ENCODE measurements at places on chromosomes 5 and 9. TPM values are rescaled to one million over a fixed set of nuclear protein-coding genes. Genes with fewer than 3 reads are reported as not detected.

DNA sequence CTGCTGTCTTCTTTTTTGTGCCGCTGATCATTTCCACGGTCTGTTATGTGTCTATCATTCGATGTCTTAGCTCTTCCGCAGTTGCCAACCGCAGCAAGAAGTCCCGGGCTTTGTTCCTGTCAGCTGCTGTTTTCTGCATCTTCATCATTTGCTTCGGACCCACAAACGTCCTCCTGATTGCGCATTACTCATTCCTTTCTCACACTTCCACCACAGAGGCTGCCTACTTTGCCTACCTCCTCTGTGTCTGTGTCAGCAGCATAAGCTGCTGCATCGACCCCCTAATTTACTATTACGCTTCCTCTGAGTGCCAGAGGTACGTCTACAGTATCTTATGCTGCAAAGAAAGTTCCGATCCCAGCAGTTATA, 17.1 kb downstream of the F2R start:
- no peaks in the 10 kb centered on the region for H3K27me3 ChIP-seq
- H3K36me3 ChIP-seq, result no peaks in the 10 kb centered on the region
- H3K4me1 ChIP-seq, result peaks cover 9% of the 10 kb centered on the region
- H3K27ac ChIP-seq, result no peak overlapping the region

DNA sequence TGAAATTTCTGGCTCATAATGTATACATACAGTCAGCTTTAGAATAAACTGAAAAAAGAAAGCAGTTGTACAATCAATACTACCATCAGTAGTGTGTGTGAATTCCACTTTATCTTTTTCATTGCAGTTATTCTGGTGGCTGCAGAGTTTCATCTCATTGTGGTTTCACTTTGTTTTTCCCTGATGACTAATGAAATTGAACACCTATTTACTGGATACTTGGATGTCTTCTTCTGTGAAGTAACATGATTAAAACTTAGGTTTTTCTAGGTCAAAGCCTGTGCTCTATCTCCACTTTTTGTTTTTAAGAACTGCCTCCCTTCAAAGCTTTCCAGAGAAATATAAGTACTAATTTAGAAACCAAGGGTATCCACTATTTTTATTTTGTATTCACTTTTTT, 174.3 kb downstream of the TRPM3 start:
- H3K4me1 ChIP-seq, result no peaks in the 10 kb centered on the region
- no peak overlapping the region for H3K27ac ChIP-seq
- no peaks in the 10 kb centered on the region for H3K36me3 ChIP-seq
- H3K4me3 ChIP-seq, result no peak overlapping the region
- no peak for DNase-seq
- no peaks in the 10 kb centered on the region for H3K27me3 ChIP-seq

GRCh38 chr9:127927201-127927987, 3.2 kb downstream of the PIP5KL1 start:
- H3K27me3 ChIP-seq, result peaks cover 68% of the 10 kb centered on the region
- no peaks in the 10 kb centered on the region for H3K36me3 ChIP-seq
- peak overlapping the region; percentile 40 for H3K4me3 ChIP-seq
- no peak overlapping the region for H3K27ac ChIP-seq
- peaks cover 40% of the 10 kb centered on the region for H3K4me1 ChIP-seq
- no peak for DNase-seq

DNA sequence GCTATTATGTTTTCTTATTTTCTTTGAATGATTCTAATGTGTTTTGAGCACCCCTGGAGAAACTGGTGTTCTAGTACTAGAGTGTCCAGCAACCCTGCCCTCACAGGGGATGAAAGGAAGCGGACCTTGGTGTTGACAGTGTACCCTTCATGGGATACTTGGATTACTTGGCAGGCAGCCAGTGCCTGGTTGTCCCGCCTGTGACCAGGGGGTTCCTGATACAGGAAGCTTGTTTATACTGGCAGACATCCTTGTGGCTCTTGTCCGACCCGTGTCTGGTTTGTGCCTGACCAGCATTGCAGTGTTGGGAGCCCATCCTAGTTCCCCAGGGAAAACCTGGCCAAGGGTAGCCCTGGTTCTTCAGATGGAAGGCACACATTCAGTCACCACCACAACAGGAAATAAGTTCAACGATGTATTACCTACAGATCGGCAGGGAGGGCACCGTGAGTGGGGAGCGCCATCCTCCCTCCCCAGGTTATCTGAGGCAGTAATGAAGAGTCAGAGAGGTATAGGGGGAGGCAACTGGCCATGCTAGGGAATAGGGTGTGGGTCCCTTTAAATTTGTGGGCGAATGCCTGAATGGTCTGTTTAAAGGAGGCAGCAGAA, 47.3 kb downstream of the CACNA1B start:
- no peak overlapping the region for H3K4me3 ChIP-seq
- no peaks in the 10 kb centered on the region for H3K27me3 ChIP-seq
- no peaks in the 10 kb centered on the region for H3K36me3 ChIP-seq
- H3K4me1 ChIP-seq, result no peaks in the 10 kb centered on the region

- H3K36me3 ChIP-seq, result no peaks in the 10 kb centered on the region
- H3K27ac ChIP-seq, result peak overlapping the region; percentile 90
- peak; percentile 93 for DNase-seq
- H3K27me3 ChIP-seq, result no peaks in the 10 kb centered on the region
- peaks cover 66% of the 10 kb centered on the region for H3K4me1 ChIP-seq
- peak overlapping the region; percentile 88 for H3K4me3 ChIP-seq
These were observed 552 bp downstream of the OTULINL start for GRCh38 chr5:14581891-14582796.

DNA sequence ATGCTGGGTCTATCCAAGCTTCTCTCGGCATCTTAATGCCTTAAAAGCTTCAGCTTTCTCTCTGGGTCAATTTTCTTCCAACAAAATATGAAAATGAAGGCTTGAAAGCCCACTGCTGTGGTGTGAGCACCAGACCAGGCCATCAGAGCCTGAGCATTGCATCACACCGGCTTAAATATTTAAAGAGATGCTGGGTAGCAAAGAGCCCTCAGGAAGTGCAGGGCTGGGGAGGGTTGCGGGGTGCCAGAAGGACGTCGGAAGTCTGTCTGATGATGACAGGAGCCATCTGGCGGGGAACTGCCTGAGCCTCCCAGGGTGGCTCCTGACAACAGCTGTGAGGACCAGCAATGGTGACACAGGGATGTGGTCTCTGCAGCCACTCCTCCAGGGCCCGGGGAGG, 185.5 kb downstream of the OLFM1 start:
- no peak overlapping the region for H3K27ac ChIP-seq
- no peak overlapping the region for H3K4me3 ChIP-seq
- DNase-seq, result peak; percentile 26

DNA sequence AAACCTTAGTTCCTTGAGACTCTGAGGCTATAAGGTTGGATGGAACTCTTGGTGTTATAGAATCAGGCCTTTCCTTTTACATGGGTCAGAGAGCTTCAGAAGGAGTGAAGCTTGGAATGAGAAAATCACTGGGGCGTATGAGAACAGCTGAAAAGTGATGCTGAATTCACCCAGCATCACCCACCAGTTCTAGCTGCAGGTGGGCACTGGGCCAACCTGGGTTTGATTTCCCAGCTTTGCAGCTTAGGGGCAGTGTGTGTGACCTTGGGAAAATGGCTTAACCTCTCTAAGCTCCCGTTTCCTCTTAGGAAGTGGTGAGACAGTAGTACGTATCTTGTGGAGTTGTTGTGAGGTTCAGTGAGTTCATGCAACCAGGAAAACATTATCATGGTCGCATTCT, 10.7 kb downstream of the PCDH12 start:
- no peaks in the 10 kb centered on the region for H3K36me3 ChIP-seq
- no peak overlapping the region for H3K4me3 ChIP-seq
- peak overlapping the region; percentile 60 for H3K27ac ChIP-seq
- no peaks in the 10 kb centered on the region for H3K27me3 ChIP-seq

GRCh38 chr5:134603059-134603458, 29.6 kb downstream of the SAR1B start:
- H3K27ac ChIP-seq, result no peak overlapping the region
- H3K4me1 ChIP-seq, result no peaks in the 10 kb centered on the region
- DNase-seq, result no peak
- H3K27me3 ChIP-seq, result no peaks in the 10 kb centered on the region
- no peak overlapping the region for H3K4me3 ChIP-seq

GRCh38 chr9:32483343-32483742, 42.7 kb downstream of the RIGI start:
- no peak overlapping the region for H3K27ac ChIP-seq
- no peak for DNase-seq
- no peak overlapping the region for H3K4me3 ChIP-seq
- no peaks in the 10 kb centered on the region for H3K4me1 ChIP-seq

DNA sequence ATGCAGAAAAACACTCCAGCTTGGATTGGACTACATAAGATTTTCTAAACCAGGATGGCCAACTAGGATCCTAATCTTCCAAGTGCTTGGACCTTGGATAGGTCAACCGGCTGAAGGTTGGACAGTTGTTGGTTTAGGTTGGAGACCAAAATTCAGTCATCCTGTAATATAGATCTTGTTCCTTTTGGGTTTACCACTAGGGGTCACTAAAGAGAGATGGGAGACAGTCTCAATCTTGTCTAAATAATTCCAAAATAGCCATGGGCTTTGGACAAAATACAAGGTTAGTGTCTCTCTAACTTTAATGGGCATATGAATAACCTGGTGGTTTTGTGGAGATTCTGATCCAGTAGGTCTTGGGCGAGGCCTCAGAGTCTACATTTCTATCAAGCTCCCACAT, 148.7 kb upstream of the ERCC6L2 start:
- H3K36me3 ChIP-seq, result no peaks in the 10 kb centered on the region
- no peak overlapping the region for H3K4me3 ChIP-seq
- no peaks in the 10 kb centered on the region for H3K4me1 ChIP-seq
- H3K27me3 ChIP-seq, result no peaks in the 10 kb centered on the region

- no peak overlapping the region for H3K4me3 ChIP-seq
- no peak overlapping the region for H3K27ac ChIP-seq
- H3K36me3 ChIP-seq, result no peaks in the 10 kb centered on the region
- no peaks in the 10 kb centered on the region for H3K4me1 ChIP-seq
- H3K27me3 ChIP-seq, result no peaks in the 10 kb centered on the region
These were observed 85.5 kb downstream of the ELAVL2 start for GRCh38 chr9:23740531-23740930.

- DNase-seq, result no peak
- H3K4me1 ChIP-seq, result peaks cover 8% of the 10 kb centered on the region
- H3K4me3 ChIP-seq, result no peak overlapping the region
- no peaks in the 10 kb centered on the region for H3K36me3 ChIP-seq
- H3K27ac ChIP-seq, result no peak overlapping the region
These were observed 99.8 kb upstream of the DAP start for GRCh38 chr5:10860645-10861422.

- DNase-seq, result no peak
- no peaks in the 10 kb centered on the region for H3K4me1 ChIP-seq
- H3K27ac ChIP-seq, result no peak overlapping the region
- H3K4me3 ChIP-seq, result no peak overlapping the region
- H3K36me3 ChIP-seq, result no peaks in the 10 kb centered on the region
- H3K27me3 ChIP-seq, result no peaks in the 10 kb centered on the region
These were observed 42.0 kb upstream of the CDC42SE2 start for GRCh38 chr5:131221888-131222287.

- no peak overlapping the region for H3K4me3 ChIP-seq
- DNase-seq, result peak; percentile 54
- H3K4me1 ChIP-seq, result no peaks in the 10 kb centered on the region
- H3K36me3 ChIP-seq, result no peaks in the 10 kb centered on the region
These were observed 78.8 kb downstream of the GIN1 start for GRCh38 chr5:103041071-103041676.

DNA sequence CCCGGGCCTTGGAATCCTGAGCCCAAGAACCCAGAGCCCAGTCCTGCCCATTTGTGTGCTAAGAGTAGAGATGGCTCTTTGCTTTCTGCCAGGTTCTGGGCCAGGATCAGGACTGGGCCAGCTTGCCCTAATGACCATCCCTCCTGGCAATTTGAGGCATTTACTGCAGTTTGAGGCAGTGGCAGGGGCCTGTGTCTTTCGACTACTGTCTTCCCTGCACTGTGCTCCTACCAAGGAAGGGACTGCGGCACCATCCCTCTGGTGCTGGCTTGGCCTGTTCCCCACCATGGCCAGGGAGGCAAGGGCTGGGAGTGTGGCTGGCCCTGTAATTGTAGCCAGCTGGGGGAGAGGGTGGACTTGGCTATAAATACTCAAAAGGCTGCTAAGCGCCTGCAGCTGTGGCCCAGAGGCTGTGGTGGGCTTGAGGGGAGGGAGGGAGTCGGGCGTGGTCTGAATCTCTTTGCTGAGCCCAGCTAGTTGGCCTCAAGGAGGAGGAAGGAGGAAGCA, 4.6 kb downstream of the ENHO start:
- no peaks in the 10 kb centered on the region for H3K36me3 ChIP-seq
- DNase-seq, result no peak
- no peaks in the 10 kb centered on the region for H3K4me1 ChIP-seq
- H3K4me3 ChIP-seq, result no peak overlapping the region

GRCh38 chr9:73539881-73540390, 388.3 kb downstream of the ANXA1 start:
- H3K27me3 ChIP-seq, result no peaks in the 10 kb centered on the region
- H3K4me1 ChIP-seq, result no peaks in the 10 kb centered on the region
- no peaks in the 10 kb centered on the region for H3K36me3 ChIP-seq
- no peak overlapping the region for H3K27ac ChIP-seq
- DNase-seq, result no peak
- no peak overlapping the region for H3K4me3 ChIP-seq

DNA sequence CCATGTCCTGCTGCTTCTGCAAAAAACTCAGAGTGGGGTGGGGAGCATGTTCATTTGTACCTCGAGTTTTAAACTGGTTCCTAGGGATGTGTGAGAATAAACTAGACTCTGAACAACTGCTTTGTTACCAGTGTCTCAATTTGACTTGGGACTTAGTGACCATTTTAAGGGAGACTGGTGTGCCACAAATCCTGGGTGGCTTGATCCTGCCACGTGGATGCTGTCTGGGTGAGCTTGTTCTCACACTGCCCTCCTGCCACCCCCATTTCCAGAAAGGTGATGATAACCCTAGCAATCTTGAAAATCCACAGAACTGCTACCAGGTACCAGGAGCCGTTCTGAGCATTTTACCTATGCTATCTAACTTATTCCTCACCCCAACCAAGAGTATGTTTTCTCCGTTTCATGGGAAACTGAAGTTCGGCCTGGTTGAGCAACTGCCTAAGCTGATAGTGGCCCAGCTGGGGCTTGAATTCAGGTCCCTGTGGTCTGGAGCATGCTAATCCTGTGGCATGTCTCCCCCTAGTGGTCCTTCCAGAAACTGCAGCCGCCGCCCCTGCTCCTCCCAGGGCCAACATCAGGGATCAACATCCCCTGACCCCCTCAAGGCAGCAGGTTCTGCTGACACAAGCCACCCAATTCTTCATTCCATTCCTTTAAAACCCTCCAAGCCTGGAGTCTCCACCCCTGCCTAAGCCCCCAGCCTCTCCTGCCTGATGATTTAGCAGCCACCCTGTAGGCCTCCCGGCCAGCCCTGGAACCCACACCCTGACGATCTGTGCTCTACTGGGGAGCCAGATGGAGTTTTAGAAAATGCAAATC, 2.8 kb downstream of the IL3 start:
- no peak overlapping the region for H3K4me3 ChIP-seq
- peak; percentile 48 for DNase-seq
- H3K36me3 ChIP-seq, result no peaks in the 10 kb centered on the region
- H3K27ac ChIP-seq, result no peak overlapping the region
- H3K27me3 ChIP-seq, result no peaks in the 10 kb centered on the region
- H3K4me1 ChIP-seq, result no peaks in the 10 kb centered on the region

The OTULIN gene
- total RNA-seq, result 34.3 TPM

The PCBD2 gene
- total RNA-seq, result 10.7 TPM

The ECSCR gene
- 48.9 TPM for total RNA-seq

The FAM78A gene
- total RNA-seq, result 18.1 TPM

The FBP2 gene
- not detected for total RNA-seq

The DDX4 gene
- total RNA-seq, result not detected

Data from left lung (tissue), 14 donors.